Cerebellum (tissue), 4 donors: ENCODE measurements at places on chromosomes 2 and 18. TPM values are rescaled to one million over a fixed set of nuclear protein-coding genes. Genes with fewer than 3 reads are reported as not detected.

AQP12A gene
- not detected for total RNA-seq

MAP2 gene
- total RNA-seq: 502 TPM

HNRNPA3 gene
- 110 TPM for total RNA-seq

DUSP19 gene
- 5.9 TPM for total RNA-seq

HIBCH gene
- 36.6 TPM for total RNA-seq
